ENCODE measurements at places on chromosomes 3 and 15.

GRCh38 chr3:365268-365667, 168.7 kb downstream of the CHL1 start:
- no peak for DNase-seq

DNA sequence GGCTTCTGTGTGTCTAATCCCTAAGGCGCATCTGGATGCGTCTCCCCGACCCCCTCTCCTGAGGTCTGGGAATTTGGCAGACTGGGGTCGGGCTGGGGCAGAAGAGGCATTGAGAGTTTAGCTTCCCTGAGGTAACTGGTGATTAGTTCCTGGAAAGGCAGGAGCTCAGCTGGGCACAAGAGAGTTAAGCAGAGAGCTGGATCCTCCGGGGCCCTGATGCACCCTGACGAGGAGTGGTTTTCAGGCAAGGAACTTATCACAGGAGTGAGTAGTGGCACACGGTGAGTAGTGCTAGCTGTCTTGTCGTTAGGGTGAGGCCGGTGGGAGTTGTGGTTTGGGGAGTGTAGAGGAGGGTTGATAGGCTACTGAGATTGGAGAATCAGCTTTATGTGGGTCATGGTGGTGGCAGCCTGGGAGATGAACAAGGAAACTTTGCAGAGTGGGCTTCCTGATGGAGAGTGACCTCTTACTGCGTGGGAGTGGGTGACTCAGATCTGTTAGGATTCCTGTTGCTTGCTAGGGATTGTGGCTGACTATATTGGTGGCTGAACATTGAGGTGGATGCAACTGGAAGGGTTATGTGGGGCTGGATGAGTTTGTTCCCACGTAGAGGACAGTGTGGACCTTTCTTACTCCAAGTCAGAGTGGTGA, 897 bp downstream of the RAD54L2 start:
- DNase-seq: no peak

- DNase-seq: no peak
Observed at GRCh38 chr3:124117486-124117885, 125.6 kb upstream of the ROPN1 start.

DNA sequence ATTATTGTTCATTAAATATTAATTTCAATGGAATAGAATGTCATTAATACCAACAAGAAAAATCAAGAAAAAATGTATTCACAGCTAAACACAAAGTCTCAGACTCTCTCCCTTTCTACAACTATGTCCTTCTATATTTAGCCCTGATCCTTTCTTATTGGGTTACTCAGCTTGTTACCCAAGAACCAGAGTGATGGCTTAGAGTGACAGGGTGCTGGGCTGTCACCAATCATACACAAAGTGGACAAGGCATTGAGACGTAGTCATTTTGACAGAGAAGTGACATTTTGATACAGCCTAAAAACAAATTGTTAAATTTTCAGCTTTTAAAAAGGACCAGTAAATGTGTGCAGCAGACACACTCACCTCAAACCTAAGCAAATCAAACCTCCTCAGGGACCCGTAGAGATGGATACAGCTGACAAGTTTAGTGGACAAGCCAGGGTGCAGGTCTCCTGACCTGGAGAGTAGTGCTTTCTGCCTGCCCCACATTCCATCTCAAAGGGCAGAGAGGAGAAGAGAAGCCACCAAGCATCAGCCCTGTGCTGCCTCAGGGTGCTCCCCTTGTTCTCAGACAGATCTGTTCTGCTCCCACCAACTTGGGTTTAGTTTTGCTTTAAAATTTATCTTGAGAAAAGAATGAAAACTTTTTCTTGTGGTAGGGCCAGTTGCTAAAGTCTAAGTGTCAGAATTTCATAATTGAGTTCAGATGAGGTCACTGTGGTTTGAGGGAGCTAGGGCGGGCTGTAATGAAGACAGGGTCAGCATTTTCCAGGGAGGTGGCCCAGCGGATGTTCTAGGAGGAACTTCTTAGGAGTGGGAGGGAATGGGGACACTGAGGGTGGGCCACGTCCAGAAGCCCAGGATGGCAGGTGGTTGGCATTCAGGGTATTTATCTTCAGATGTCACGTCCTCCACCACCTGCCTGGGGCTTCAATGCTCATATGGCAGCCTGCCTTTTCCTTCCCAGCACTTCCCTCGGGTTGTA, 136.5 kb upstream of the TBL1XR1 start:
- DNase-seq: no peak

DNA sequence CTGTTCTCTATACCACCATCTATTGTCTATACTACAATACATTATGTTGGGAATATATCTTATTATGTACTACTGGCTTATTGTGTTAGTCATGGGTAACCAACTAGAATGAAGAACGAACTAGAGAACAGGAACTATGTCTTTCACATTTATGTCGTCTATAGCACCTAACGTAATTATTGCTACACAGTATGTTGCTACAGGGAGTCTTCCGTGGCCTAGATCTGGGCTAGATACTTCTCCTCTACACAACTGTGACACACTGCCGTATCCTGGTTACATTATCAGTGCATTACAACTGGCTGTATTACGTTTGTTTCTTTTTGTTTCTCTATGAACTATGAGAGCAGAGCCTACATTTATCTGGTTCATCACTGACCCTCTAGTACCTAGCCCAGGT, 34.0 kb downstream of the SCG5 start:
- DNase-seq: no peak

DNA sequence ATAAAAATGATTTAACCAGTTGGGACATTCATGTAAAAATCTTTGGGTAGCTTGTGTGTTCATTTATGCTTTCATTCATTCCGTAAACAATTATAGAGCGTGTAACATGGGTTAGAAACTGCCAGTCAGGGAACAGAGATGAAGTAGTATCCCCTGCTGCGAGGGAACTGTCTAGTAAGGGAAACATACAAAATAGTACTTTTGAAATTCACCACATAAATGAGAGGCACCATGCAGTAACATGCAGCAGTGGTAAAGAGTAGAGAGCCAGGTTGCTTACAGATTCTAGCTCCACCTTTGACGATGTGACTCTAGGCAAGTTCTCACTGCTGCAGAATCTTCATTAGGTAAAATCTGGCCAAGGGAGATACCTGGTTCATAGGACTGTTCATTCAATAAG, 938 bp downstream of the DZIP3 start:
- DNase-seq: no peak

DNA sequence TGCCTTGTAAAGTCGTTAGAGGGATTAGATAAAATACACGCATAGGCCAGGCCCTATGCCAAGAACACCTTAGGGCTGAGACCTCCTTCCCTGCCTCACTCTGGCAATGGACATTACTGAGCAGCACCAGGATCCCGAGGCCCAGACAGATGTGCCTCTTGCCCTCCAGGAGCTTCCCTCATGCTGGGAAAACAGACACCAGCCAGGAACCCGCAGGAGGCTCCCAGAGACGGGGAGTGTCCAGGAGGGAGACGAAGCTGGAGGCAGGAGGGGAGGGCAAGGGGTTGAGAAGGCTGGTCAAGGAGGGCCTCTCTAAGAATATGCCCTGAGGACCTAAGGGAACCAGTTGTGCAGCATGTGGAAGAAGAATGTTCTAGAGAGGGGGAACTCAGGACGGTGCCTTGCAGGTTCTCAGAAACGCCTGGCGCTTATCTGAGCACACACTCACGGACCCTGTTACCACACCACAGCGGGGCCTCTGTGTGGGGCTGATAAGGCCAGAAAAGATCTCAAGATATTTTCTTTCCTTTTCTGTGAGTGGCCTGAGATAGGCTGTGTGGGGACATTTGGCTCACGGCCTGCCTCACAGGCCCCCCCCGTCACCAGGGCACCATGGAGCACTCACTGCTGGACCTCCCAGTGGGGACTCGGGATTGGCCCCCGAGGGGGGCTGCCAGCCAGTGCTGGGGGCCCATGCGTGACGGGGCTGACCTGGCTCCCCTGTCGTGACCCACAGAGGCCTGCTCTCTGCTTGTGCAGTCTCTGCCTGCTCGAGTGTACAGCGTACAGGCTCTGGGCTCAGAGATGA, 22.0 kb upstream of the CYP11A1 start:
- DNase-seq: no peak

- DNase-seq: no peak
Observed at GRCh38 chr15:67832031-67832551, 6.8 kb downstream of the SKOR1 start.

GRCh38 chr15:63332367-63333124, 49.1 kb downstream of the CA12 start:
- DNase-seq: no peak

Measured in SK-N-MC (cell line).